ENCODE measurements at places on chromosomes 11 and 22. TPM values are rescaled to one million over a fixed set of nuclear protein-coding genes. Genes with fewer than 3 reads are reported as not detected.

- no peak for DNase-seq
Measured at GRCh38 chr11:121265586-121265985, 27.0 kb upstream of the SC5D start.

- peak; percentile 65 for DNase-seq
Measured at GRCh38 chr22:30390974-30391691, 3.9 kb upstream of the RNF215 start.

GRCh38 chr11:13008061-13008435 lies 1.1 kb upstream of the RASSF10 start:
- DNase-seq: no peak

GRCh38 chr11:43969543-43969942 lies 27.1 kb downstream of the C11orf96 start:
- no peak for DNase-seq

- no peak for DNase-seq
Measured at GRCh38 chr11:100498780-100499179, 188.3 kb upstream of the ARHGAP42 start.

- no peak for DNase-seq
Measured at GRCh38 chr11:118544647-118545010, 13.6 kb downstream of the TMEM25 start.

DNA sequence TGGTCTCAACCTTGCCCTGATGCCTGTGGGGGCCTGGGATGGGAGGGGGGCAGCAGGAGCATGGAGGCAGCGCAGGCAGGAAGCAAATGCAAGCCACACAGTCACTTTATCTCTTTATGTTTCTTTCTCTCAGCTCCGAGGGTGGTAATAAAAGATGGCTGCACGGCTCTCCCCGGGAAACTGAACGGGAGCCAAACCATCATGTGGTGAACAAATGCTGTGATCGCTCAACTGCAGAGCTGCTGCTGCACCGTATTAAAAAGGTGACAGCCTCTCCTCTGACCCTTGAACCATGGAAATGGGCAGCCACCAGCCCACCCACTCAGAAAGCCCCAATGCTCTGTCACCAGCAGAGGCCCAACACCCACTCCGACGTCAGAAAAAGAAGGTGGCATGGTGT lies 110.0 kb downstream of the TIMP3 start:
- no peak for DNase-seq

DNA sequence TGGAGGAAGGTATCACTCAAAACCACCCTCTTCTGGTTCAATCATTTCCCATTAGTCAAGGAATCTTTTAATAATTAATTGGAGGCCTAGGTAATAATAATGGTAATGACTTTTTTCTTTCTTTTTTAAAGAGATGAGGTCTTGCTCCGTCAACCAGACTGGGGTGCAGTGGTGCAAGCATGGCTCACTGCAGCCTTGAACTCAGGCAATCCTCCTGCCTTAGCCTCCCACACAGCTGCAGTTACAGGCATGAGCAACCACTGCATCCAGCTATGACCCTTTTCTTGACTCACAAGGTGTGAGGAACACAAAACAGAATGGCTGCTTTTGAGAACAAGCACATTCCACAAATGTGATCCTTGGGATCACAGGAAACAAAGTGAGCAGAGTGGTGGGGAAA lies 3.6 kb downstream of the POLDIP3 start:
- DNase-seq: no peak

DNA sequence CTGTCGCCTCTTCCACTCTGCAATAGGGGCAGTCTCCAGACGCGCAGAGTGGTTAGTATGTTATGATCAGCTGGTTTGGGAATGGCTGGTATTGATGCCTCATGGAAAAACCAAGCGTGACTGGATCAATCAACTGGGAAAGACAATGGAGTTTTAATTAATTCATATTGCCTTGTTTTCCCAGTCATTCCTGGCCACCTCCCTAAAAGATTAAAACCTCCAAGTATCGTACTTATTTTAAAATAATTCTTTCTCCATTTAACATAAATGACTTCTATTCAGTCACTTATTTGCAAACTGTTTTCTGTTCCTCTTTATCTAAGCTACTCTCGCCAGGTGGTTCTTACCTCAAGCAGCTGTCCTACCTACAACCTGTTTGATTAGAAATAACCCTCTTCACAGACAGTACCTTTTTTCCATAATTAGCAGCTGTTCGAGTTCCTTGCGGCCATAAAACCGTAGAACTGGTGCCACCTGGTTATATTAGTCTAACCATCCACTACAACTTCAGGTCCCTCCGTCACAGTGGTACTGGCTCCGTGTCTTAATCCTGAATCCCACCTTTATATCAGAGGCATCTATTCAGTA lies 898 bp downstream of the ZNF215 start:
- DNase-seq: no peak

DNA sequence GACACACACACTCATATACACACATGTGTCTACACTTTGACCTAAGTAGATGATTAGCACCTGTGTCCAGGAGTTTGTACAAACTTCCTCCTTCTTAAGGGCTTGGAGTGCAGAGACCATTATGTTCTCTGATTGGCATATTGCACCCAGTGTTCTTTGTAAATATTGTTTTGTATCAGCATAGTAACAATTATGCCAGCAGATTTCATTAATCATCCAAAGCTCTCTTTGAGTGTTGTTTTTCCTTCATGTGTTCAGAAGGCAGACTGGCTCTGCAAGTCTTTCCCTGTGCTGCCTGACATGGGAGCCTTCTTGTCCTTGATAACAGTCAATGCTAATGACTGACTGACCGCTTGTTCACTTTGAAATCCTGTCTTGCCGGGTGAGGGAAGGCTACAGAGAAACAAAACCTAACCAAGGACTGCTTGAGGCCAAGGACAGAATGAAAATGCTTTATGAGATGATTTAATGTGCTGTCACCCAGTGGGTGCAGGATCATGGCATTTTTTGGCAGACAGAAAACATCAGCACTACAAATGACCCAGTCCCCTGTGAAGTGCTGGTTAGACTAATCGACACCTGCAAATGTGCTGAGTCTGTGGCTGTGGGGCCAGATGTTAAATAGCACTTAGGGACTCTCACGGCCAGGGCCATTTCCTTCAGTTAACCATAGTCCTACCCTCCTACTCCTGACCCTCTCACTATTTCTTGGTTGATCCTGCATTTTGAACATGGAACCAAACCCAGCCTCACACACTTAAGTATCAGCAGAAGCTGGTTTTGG lies 6.6 kb upstream of the BARX2 start:
- no peak for DNase-seq

BATF2 gene
- total RNA-seq: 1.7 TPM

OR52H1 gene
- 0.89 TPM for total RNA-seq

CHRDL2 gene
- total RNA-seq: 1.9 TPM

All from ovary (tissue), 10 donors.